ENCODE measurements at places on chromosomes 4 and X.

GRCh38 chr4:167265231-167265630 is 30.9 kb upstream of the SPOCK3 start:
- DNase-seq: no peak

DNA sequence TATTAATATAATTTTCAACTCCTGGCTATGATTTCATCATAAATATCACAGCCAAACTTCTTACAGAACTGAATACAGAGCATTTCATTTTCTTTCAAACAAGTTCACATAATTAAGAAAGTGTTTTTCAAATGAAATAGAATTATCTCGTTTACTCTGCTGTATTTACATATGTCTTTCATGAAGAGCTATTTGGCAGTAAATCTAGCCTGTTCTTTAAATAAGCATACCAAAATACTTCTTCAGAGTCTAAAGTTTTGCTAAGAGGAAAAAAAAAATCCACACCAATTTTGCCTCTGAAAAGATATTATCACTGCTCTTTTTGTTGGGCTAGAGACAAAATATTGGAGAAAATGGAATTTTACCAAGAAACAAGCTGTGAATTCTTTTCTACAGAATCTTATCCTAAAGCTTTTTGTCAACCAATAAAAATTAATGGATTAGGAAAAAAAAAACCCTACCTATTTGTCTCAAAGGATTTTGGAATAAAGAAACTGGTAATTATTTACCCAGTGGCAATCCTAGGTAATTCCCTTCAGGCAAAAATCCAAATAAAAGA is 287.9 kb upstream of the NR3C2 start:
- DNase-seq: no peak

DNA sequence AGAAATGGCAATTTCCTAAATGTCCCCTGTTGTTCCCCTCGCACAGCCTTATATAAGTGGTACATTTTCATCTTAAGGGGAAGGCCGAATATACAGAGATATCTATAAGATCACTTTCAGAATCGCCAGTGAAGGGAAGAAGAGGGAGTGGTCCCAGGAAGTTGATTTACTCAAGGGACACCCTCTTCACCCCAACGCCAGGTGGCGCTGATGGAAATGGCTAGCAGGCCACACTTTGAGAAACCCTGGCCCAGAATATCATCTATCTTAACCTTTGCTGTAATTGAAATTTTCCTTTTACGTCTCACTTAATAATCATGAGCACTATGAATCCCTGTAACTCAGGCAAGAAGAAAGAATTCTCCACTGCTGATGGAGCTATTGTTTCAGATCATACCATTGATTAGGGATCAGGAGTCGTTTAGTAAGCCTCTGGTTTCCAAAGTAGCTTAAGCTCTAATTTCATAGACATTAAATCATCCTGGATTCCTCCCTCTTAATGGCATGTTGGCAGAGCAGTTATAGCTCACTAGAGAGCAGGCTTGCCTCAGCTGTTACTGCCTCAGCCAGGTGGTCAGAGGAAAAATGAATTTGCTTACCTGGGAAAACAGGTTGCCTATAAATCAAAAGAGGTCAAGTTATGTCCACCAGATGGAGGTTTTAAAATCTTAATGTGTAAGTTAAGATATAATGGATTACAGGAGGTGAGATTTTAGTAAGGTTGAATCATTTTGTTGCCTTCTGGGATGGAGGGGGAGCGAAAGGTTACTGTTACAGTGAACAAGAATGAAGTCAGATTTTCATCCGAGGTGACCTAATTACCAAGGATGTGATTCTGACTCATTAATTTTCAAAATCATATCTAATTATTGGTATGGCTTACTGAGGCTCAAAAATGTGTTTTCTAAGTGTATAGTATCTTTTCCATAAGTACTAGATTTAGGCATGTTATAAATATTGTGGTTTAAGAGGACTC is 941.2 kb upstream of the TENM3 start:
- DNase-seq: no peak

GRCh38 chr4:96108146-96108545 is 268.3 kb downstream of the PDHA2 start:
- DNase-seq: no peak

- DNase-seq: peak; percentile 37
These were observed 904 bp upstream of the WDR1 start for GRCh38 chr4:10117359-10118047.

- DNase-seq: no peak
These were observed 158.8 kb downstream of the ADGRA3 start for GRCh38 chr4:22356987-22357596.

DNA sequence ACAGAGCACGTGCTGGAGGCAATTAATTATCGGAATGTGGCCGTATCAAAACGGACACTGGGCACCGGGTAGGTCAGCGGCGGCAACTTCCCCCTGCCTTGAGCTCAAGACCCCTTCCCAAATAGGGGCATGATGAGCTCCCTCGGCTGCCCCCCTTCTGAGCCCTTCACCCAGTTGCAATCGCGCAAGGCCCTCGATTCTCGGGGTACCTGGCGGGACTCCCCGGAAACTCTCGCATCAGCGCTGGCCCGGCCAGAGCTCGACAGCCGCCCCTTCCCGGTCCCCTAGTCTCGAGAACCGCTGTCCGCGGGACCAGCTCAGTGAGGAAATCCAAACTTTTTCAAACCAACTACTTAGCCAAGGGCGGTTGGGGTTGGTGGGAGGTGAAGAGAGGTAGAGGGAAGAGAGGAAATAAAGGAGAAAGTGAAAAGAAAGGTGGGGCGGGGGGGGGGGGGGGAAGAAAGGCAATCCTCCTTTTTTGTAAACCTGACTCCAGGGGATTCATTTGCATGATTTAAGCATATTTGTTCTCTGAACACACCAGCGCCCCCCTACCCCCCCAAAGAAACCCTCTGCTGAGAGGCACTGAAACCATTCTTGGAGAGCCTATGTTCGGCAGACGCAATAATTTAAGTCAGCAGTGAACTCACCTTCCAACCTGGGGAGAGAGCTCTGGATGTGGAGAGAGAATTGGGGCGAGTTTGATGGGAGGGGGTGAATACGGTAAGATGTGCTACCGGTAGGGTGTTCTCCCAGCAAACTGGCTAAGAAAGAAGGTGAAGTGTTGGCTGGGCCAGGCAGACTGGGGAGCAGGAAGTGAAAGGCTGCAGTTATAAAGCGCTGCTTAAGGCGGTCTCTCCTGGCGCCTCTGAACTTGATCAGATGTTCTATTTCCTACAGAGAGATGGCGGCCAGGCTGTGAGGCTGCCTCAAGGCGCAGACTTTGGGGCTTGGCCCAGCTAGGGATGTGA is 2.0 kb upstream of the ZIC3 start:
- no peak for DNase-seq

DNA sequence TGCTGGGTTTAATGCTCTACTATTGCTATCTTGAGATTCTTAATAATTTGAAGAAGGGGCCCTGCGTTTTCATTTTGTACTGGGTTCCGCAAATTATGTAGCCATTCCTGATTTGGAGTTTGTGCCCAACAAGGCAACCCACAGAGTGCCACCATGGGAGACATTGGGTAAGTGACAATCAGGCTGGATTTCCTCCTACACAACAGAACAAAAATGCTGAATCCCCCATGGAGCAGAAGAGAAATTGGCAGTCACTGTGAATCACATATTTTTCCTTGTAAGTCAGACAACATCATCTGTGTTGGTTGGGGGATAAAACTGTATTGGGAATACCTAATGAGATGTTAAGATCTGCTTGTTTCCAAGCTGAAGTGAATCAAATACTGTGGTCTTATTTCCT is 80.9 kb downstream of the CNGA2 start:
- DNase-seq: no peak

DNA sequence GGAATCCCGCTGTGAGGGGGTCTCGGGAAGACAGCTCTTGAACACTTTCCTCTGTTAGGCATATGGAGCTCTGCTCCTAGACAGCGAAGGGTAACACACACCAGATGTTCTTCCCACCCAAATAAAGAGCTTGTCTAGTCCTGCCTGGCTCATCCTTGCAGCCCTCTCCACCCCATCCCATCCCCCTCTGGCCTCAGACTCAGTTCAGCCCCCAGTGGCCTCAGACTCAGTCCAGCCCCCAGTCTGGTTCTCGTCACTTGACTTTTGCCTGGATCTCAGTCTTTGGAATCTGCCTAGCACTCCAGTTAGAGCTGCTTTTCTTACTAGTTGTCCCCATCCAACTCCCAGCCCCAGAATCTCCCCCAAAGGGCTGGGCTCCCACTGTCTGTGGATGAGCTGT is 14.9 kb downstream of the RAB33A start:
- DNase-seq: no peak

DNA sequence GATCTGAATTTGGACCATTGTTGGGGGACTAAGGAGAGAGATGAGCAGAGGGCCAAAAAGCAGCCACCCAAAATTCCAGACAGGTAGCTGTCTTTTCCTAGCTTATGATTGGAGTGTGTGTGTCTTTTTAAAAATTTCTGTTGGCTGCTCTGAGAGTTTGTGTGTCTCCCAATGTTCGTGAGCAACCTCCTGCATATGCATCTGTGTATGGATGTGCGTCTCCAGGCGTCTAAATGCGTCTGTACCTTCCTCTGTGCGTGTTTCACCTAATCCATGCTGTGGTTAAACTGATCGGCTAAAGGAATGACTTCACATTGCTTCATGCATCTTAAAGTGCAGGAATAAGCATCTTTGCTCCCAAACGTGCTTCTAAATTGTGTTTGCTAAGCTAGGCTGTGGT is 65.5 kb upstream of the LAS1L start:
- no peak for DNase-seq

DNA sequence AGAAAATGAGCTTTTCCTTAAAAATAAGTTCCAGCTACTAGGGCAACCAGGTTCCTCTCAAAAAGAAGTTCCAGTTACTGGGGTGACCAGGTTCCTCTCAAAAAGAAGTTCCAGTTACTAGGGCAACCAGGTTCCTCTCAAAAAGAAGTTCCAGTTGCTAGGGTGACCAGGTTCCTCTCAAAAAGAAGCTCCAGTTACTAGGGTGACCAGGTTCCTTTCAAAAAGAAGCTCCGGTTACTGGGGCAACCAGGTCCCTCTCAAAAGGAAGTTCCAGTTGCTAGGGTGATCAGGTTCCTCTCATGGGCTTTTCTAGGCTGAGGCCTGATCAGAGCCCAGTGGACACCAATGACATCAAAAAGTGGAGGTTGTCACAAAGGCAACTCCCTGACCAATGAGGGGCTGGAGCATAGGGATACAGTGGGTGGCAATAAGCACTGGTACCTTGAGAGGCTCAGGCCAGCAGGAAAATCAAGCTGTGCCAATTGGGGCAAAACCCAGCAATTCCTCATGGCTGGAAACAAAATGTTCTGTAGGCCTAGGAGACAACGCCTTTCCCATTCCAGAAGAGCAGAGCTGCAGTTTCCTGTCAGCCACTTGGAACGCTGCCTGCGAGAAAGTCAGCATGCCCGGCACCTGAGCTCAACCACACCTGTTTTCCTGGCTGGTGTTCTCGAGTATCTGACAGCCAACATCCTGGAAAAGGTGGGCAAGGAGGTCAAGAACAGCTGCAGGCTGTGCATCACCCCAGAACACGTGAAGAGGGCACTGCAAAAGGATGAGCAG is 12.3 kb upstream of the SYTL5 start:
- no peak for DNase-seq

DNA sequence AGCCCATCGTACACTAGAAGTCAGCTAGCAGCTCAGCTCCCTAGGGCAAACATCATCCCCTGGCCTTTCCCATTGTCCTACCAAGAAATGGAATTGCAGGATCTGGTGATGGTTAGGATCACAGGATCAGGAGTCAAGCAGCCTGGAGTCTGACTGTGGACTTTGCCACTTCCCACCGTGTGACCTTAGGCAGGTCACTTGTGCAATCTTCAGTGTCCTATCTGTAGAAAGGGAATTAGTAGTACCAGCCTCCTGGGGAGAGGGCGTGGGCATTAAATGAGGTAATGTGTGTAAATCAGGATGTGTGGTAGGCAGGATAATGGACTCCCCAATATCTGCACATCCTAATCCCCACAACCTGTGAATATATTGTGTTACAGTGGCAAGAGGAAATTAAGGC is 38.6 kb upstream of the APLN start:
- no peak for DNase-seq

DNA sequence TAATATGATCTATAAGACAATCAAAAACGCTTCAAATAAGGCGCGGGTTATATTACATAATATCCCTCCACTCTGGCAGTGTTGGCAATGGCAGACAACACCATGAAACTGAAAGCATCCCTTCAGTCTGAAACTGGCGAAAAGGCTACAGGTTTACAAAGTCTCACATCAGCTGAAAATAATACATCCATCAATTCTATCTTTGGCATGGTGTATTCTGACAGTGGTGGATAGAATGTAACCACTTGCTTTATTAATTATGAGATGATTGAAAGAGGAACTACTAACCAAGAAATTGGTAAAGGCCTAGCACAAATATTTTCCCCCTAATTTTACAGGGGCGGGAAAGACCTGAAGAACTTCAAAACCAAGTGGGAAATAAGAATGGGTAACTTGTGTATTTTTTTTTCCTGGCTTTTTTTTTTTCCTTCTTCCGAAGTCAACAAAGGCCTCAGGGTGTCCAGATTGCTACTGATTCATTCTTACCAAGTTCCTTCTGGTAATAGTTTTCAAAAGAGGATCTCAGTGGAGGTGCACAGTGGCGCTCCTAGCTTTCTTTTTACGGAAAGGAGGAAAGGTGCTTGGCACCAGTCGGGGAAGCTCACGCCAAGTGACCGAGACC is 728 bp downstream of the UBA6 start:
- no peak for DNase-seq

GRCh38 chr4:8279321-8280157 is 10.0 kb downstream of the HTRA3 start:
- no peak for DNase-seq

GRCh38 chr4:101886826-101887225 is 96.3 kb downstream of the BANK1 start:
- no peak for DNase-seq

GRCh38 chr4:3523628-3524221 is 8.5 kb downstream of the LRPAP1 start:
- no peak for DNase-seq

- DNase-seq: no peak
These were observed 56.1 kb downstream of the KDR start for GRCh38 chr4:55069248-55069647.

Data from activated naive CD4-positive, alpha-beta T cell treated with Interleukin-2 at 50 U/mL for 16 hours (primary cell).